Subcutaneous adipose tissue (tissue), 4 donors: ENCODE measurements at places on chromosomes 2 and 18. TPM values are rescaled to one million over a fixed set of nuclear protein-coding genes. Genes with fewer than 3 reads are reported as not detected.

The GYPC gene
- total RNA-seq: 91.5 TPM

The EDAR gene
- total RNA-seq: not detected

The GKN2 gene
- total RNA-seq: not detected

The NMUR1 gene
- total RNA-seq: 1.8 TPM

The GPR45 gene
- total RNA-seq: not detected

The TDRD15 gene
- not detected for total RNA-seq

The DTNA gene
- 28.7 TPM for total RNA-seq

The SPP2 gene
- total RNA-seq: not detected

The SCN7A gene
- total RNA-seq: 17.2 TPM
